ENCODE measurements at places on chromosomes 6 and 20. TPM values are rescaled to one million over a fixed set of nuclear protein-coding genes. Genes with fewer than 3 reads are reported as not detected.
A peak's percentile ranks its signal among the peaks of the same experiment; 100 is the strongest.

GRCh38 chr6:138109042-138109997, 2.1 kb upstream of the PERP start:
- DNase-seq, result no peak

NHSL1 gene
- total RNA-seq, result 10.4 TPM

- no peak for DNase-seq
Observed at GRCh38 chr6:15086348-15087158, 159.3 kb upstream of the JARID2 start.

CDS2 gene
- total RNA-seq, result 57.3 TPM

GRCh38 chr6:159677506-159678165, 15.4 kb downstream of the SOD2 start:
- DNase-seq, result peak; percentile 57

GRCh38 chr20:17518339-17519052, 12.7 kb downstream of the BFSP1 start:
- no peak for DNase-seq

BMP2 gene
- 8.6 TPM for total RNA-seq

DNA sequence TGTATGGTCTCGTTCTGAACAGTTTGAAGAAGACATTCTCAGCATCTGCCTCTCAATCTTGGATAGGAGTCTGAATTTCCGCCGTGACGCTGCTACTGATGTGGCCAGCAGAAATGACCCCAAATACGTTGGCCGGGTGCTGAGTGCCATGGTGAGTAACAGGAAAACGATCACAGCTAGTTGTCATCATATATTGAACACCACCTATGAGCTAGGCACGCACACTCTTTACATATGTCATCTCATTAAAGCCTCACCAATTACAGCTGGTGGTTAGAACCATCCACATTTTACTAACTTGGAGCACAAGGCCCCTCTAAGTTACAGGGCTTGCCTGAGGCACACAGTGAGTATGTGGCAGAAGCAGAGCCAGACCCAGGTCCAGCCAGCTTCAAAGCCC, 17.1 kb downstream of the TGM3 start:
- DNase-seq, result no peak

FOXF2 gene
- total RNA-seq, result 170 TPM

STX11 gene
- 5.3 TPM for total RNA-seq

OR2J3 gene
- total RNA-seq, result not detected

DNA sequence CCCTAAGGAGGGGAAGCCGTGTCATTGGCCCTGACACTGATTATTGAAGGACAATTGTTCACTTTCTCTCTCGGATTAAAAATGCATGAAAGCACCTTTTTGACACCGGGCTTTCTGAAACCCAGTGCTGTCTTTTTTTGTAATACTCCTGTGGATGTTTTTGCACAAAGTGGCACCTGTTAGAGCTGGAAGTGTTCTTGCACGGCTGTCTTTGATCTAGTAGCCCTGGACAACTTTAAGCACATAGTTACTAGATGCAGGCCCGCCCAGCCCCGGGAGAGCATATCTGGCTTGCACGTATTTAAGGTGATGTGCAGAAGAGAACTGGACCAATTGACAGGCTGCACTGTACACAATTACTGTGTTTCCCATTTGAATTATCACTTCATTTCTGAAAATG, 72.6 kb downstream of the ARID1B start:
- no peak for DNase-seq

DNA sequence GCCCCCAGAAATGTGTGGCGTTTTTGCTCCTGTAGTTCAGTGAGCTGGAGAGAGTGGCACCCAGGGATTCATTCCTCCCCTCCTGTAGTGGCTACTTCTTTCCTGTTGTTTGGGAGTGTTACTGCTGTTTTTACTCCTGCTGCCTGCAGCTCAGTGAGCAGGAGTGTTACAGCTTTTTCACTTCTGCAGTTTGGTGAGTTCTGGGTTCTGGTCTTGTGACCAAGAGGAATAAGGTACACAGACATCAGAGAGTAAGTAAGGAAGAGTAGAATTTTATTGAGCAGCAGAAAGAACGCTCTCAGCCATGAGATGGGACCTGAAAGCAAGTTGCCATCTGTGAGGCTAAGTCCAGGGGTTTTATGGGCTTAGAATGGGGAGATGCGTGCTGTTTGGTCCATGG, 966.3 kb upstream of the CITED2 start:
- no peak for DNase-seq

DNA sequence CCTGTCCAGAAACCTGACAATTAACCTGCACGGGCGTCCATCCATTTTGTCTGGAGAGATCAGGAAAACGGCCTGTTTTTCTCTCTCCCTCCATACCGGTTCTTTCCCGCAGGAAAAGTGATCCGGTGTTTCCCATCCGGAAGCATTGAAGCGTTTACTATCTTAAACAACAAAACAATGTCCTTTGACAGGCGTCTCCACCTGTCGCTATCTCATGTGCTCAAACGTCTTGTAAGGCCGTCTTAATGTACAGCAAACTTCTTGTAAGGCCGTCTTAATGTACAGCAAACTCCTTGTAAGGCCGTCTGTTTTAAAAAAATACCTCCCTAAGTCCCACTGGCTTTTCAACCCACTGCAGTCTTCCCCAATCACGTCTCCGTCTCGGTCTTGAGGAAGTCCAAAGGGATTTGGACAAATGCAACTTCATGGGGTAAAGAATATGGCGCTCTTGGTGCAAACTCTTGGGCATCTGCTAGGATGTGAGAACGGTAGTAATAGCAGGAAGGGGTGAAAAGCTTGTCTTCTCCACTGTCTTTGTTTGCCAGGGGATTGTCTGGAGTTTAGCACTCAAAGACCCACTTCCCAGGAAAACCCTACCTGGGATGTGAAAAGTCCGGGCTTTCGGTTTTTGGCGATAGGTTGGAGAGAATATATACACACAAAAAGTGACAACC, 29.9 kb upstream of the TRIM27 start:
- no peak for DNase-seq

DOK5 gene
- 1.5 TPM for total RNA-seq

- no peak for DNase-seq
Observed at GRCh38 chr6:146408583-146408982, 135.1 kb upstream of the RAB32 start.
